ENCODE measurements at places on chromosomes 1 and 21.
A peak's percentile ranks its signal among the peaks of the same experiment; 100 is the strongest.

DNA sequence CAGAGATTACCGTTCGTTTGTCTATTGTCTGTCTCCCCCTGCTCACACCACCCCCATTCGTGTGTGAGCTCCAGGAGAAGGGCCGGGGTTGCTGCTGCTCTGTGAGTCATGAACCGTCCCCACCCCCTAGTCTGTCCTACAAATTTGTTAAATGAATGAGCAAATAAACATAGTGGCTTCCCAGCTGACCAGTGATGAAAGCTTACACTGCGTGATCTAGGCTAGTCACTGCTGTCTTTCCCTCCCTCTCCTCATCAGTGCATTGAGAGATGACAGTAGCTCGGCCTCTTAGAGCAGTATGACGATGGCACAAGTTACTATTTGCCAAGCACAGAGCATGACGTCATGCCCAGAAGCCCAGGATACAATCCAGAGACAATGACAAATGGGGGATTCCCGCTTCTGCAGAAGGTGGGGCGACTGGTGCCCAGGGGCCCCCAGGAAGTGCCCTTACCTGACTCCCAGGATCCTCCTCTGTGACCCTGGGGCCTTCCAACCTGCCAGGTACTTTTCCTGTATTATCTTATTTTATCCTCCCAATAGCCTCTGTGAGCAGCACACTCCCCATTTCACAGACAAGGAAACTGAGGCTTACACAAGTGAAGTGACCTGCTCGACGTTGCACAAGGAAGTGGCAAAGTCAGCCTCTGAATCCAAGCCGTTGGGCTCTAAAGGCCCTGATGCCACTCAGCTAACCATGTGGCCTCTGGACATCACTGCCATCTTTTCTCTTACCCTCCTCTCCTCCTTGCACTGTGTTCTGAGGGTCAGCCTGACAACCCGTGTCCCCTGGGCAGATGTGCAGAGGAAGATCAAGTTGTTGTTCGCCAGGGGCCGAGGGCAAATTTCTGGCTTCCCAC, 8.6 kb upstream of the EPHA2 start:
- no peak for DNase-seq

- DNase-seq, result no peak
Observed at GRCh38 chr1:180185971-180186645, 31.4 kb downstream of the QSOX1 start.

DNA sequence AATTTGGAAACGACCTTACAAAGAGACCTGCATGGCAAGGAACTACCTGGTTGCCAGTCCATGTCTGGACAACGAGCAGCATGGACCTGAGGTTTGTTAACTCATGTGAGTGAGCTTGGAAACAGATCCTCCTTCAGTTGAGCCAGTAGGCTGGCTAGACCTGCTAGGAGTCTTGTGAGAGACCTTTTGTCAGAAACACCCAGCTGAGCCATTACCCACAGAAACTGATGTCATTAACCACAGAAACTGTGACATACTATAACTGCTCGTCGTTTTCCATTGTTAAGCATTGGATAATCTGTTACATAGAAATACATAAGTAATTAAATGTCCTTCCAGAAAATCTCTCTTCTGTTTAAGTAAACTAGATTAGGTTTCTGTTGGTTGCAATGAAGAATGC, 211.1 kb upstream of the C21orf91 start:
- DNase-seq, result peak; percentile 9

DNA sequence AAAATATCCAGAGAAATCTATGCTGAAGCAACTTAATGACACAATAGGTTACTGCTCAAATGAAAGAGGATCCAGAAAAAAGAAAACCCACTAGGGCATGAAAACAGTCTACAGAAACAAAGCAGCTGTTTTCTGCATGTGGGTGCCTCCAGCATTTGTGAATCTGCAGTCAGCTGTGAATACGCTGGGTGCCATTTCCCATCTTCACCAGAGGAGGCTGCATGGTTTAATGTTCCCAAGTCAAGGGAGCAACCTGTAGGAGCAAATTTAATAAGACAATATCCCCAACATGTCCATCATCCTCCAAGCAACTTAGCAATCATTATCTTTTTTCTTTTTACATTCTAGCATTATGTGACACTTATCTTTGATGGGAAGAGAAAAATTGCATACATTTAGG, 396.6 kb downstream of the BRINP2 start:
- DNase-seq, result no peak

DNA sequence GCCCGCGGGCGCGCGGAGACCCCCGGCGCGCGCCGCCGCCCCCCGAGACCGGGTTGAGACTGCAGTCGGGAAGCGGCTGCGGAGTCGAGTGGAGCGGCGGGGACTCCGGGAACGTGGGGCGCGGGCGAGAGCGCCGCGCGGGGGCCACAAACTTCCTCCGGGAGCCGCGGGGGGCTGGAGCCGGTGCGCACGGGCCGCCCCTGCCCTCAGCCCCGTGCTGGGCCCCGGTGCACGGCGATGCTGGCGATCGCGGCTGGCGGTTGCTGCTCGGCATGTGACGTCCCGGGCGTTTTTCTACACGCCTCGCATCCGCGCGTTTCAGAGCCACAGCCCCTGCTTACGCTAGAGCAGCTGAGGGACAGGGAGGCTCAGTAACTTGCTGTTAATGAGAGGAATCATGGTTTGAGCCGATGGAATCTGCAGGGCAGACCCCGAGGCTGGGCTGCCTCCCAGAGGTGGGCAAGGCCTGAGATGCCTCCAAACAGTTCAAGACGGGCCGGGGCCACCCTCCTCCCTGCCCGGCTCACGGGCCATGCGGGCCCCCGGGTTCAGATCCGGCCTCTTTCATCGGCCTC, 520 bp downstream of the TMEM201 start:
- DNase-seq, result peak; percentile 33

- DNase-seq, result no peak
Observed at GRCh38 chr1:176450526-176450925, 12.4 kb upstream of the PAPPA2 start.

GRCh38 chr1:162487241-162487640, 10.4 kb upstream of the UHMK1 start:
- DNase-seq, result peak; percentile 21

- no peak for DNase-seq
Observed at GRCh38 chr1:58979086-58979485, 195.2 kb upstream of the JUN start.

DNA sequence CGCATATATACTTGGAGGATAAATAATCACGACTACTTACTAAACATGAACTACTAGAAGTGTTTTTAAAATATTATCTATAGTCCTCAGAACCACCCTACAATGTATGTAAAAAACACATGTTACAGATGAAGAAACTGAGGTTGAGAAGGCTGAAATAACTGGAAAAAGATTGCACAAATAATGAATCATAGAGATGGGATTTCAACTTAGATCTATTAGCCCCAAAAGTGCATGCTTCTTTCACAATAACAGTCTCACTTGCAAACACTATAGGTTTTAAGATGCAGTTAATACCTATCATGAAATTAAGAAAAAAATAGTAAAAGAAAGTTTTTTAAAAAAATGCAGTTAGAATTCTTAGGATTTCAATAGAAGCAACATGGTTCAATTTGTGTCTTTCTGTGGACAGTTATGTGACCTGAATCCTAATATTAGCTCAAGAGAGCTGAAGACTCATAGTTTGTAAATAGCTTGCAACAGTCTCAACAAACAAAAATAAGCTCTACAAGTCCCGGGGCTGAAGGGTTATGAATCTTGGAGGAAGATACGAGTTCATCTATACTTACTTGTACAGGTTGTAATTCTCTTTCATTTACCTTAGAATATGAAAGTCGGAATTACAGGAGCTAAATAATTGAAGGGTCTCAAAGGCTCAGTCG, 58.6 kb upstream of the NTPCR start:
- no peak for DNase-seq

DNA sequence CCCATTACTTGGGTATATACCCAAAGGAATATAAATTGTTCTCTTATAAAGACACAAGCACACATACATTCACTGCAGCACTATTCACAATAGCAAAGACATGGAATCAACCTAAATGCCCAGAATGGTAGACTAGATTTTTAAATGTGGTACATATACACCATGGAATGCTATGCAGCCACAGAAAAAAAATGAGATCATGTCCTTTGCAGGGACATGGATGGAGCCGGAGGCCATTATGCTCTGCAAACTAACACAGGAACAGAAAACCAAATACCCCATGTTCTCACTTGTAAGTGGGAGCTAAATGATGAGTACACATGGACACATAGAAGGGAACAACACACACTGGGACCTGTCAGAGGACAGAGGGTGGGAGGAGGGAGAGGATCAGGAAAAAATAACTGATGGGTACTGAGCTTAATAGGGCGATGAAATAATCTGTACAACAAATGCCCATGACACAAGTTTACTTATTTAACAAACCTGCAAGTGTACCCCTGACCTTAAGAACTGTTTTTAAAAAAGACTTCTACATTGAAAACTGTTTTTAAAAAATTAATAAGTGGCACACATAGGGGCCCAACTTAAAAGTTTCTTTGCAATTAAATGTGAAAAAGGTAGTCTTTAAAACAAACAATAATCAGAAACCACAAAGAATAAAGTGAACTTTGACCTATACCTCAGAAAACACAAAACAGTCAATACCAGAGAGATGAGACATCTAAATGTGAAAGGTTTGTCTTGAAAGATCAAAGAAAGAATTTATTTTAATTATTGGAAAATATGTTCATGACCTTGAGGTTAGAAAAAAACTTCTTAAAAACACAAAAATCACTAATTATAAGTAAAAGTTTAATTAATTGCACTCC, 75.2 kb downstream of the CDC42BPA start:
- no peak for DNase-seq

- no peak for DNase-seq
Observed at GRCh38 chr1:15583016-15583706, 1.7 kb downstream of the AGMAT start.

DNA sequence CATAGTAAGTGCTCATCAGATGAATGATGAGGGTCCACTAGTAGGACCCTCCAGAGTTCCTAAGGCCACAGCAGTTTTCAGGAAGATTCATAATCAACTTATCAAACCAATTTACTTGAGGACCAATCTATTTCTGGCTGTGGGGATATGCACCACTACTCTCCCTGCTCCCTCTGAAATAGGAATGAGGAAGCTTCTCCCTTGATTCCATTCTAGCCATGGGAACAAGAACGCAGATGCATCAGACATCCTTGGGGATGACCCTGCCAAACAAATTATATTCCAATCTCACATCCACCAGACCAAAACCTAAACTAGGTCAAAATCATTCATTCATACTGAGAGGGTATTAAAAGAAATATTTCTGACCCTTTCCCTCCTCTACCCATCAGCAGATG, 31.5 kb downstream of the JAK1 start:
- no peak for DNase-seq

- no peak for DNase-seq
Observed at GRCh38 chr21:42672699-42673458, 19.5 kb downstream of the PDE9A start.

- no peak for DNase-seq
Observed at GRCh38 chr1:16996845-16997244, 14.9 kb downstream of the ATP13A2 start.

DNA sequence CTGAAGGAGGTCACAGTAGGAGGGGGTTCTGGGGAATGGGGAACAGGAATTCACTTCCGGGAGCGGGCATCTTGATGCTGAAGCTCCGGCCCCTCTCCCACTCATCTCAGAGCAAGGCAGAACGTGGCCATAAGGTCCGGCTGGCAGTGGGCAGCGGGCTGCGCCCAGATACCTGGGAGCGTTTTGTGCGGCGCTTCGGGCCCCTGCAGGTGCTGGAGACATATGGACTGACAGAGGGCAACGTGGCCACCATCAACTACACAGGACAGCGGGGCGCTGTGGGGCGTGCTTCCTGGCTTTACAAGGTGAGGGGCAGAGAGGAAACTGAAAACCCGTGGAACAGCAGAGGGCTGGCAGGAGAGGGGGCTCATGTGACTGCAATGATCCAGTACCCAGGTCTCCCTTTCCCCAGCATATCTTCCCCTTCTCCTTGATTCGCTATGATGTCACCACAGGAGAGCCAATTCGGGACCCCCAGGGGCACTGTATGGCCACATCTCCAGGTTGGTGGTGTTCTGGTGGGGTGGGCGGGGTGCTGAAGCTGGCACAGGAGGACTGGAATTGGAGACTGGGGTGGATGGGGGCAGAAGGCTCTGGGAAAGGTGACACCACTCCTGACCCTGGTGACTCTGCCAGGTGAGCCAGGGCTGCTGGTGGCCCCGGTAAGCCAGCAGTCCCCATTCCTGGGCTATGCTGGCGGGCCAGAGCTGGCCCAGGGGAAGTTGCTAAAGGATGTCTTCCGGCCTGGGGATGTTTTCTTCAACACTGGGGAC, 3.0 kb downstream of the SLC27A3 start:
- DNase-seq, result no peak

DNA sequence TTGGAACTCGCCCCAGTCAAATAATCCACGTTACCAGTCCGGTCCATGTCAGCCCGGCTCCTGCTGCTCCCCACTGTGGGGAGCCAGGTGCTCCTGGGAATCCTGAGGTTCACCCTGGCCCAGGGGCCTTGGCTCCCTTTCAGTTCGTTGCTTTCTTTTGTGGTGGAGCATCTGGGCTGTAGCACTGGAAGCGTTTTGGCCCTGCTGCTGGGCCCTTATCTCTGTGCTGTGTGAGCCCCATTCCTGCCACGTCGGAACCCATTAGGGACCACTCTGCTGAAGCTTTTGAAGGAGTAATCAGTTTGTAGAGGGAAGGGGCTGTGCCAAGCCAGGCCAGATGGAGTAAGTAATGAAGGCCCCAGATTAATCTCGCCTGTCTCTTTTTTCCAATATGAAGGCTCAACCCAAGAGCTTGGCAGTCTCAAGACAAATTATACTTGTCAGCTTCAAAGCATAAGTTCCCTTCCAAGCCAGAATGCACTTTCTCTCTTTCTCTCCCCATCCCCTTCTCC, 82.3 kb downstream of the PGM1 start:
- no peak for DNase-seq

GRCh38 chr1:234707641-234708040, 97.7 kb upstream of the IRF2BP2 start:
- no peak for DNase-seq

DNA sequence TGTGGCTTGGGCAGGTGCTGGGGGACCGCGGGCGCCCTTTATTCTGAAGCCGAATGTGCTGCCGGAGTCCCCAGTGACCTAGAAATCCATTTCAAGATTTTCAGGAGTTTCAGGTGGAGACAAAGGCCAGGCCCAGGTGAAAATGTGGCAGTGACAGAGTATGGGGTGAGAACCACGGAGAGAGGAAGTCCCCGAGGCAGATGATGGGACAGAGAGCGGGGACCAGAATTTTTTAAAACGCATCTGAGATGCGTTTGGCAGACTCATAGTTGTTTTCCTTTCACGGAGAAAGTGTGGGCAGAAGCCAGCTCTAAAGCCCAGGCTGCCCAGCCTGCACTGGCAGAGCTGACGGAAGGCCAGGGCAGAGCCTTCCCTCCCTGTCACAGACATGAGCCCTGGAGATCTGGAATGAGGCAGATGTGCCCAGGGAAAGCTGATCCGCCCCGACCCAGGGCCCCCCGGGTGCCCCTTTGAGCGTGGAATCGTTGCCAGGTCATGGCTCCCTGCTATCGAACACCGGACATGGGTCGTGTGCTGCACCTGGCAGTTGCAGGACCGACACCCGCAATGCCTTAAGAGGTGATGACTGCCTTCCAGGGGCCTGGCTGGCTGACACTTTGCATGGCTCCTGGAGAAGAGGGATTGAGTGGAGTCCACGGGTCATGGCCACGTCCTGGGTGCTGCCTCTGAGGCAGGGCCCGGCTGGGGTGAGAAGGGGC, 6.5 kb upstream of the SLX9 start:
- DNase-seq, result no peak

GRCh38 chr1:10834770-10835412, 38.4 kb upstream of the CASZ1 start:
- no peak for DNase-seq

GRCh38 chr1:27719286-27720251, 6.2 kb upstream of the FAM76A start:
- DNase-seq, result no peak

Measured in activated CD4-positive, alpha-beta T cell treated with anti-CD3 and anti-CD28 coated beads, Interleukin-2, Interleukin-4, amounts not matched to agents 100 ng/mL and 50 ng/mL, durations not matched to agents 16 hours and 8 hours (primary cell).